ENCODE measurements at places on chromosomes 7 and 10.
A peak's percentile ranks its signal among the peaks of the same experiment; 100 is the strongest.

DNA sequence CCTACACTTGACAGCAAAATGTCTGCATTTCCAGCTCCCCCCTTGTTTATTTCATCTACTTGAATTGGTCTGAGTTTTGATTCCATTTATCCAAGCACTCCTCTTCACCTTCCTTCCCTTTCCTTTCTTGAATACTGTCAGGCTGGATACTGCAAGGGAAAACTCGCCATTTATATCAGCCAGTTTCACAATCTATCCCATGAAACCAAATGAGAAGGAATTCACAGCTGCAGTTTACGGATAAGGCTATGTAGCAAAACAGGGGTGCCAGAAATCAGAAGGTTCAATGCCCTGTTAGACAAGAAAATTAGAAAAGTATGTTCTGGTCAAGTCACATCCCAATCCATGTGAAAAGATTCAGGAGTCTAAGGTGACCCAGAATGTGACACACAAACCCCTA lies 28.1 kb downstream of the CCDC6 start:
- DNase-seq: no peak

DNA sequence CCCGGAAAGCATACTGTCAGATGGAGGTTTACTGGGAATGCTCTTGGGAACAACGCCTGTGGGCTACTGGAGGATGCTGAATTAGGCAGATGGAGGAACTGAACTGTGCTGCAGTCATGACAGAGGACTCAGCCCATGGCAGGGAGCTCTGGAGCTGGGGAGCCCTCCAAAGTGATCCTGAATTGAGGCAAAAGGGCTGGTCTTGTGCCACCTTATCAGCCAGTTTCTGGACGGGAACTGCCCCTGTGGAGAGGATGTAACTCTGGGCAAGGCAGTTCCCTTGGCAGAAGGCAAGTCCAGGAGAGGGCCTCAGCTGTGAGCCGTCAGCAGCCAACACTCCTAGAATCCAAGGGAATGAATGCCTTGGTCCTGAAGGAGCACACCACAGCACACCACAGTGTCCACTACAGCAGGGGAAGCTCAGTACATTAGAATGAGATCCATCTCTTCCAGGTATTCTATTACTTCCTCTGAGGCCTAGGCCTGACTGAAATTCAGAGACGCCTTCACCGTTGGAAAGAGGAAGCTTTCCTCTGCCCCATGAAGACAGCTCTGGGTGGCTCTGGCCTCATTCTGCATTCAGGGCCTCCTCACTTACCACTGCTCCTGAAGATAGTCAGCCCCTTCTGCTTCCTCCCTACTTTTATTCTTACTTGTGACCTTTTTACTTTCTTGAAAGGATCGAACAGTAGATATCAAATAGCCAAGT lies 139.6 kb upstream of the GPR26 start:
- DNase-seq: no peak

GRCh38 chr7:2445898-2446555 lies 30.2 kb downstream of the GRIFIN start:
- no peak for DNase-seq

- DNase-seq: no peak
Observed at GRCh38 chr10:856416-857157, 74.9 kb downstream of the LARP4B start.

GRCh38 chr10:71213127-71213621 lies 804 bp downstream of the UNC5B start:
- peak; percentile 81 for DNase-seq

DNA sequence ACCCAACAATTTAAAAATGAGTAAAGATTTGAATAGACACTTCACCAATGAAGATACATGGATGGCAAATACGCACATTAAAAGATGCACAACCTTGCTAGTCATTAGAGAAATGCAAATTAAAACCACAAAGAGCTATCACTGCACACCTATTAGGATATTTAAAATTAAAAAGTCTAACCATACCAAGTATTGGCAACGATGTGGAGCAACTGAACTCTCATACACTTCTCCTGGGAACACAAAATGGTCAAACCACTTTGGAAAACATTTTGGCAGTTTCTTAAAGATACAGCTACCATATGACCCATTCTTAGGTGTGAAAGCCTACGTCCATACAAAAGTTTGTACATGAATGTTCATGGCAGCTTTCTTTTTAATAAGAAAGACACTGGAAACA lies 36.1 kb downstream of the DCLRE1C start:
- no peak for DNase-seq

DNA sequence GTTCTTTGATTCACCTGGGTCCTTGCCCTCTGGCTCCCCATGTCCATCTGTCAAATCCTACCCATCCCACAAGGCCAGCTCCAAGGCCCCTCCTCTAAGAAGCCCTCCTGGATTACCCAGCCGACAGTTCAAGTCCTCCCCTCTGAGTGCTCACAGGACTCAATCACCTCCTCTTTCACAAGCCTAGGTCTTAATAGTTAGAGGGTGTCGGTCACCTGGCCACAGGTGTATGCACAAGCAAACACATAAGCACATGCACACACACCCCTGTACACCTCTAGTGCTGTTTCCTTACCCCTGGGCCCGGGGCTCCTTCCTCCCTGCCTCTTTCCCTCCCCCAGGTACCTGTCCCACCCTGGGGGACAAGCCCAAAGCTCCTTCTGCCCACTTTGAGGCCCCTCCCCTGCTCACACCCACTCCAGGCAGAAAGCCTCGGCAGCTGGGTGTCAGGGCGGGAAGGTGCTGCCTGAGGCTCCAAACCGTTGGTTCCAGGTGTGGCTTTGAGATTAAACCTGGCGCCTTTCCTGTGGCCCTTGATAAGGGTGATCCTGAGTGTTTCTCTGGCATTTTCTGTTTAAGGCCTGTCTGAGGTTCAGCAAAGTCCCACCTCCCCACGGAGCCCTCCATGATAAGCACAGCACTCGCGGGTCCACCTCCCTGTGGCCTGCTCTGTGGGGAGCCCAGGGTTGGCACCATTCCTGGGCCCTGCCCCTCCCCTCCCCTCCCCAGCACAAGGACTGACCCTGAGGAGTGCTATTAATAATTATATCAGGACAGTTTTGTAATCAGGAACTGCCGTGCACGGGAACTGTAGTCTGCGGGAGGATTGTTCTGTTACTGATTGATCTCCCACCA lies 14.6 kb upstream of the AQP1 start:
- DNase-seq: no peak

DNA sequence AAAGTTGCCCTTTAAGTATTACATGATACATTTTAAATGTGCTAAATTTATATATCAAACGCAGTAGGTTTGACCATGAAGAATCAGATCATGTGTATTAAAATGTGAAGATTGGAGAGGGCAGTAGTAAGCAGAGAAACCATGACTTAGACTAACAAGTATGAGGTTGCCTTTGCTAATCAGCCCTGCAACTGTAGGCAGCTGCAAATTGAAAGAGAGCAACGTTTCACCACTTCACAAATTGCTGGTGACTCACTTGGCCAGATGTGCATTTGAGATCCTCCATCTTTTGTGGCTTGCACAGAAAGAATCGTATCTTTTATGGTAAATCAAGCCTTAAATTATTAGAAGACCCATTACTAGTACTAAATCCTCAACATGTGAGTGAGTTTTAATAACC lies 10.1 kb upstream of the SEMA3A start:
- DNase-seq: peak; percentile 53

GRCh38 chr10:72611783-72612182 lies 14.1 kb downstream of the MICU1 start:
- no peak for DNase-seq

- no peak for DNase-seq
Observed at GRCh38 chr10:21379143-21379542, 146.3 kb downstream of the SKIDA1 start.

GRCh38 chr10:86965986-86966654 lies 2.2 kb upstream of the ADIRF start:
- no peak for DNase-seq

DNA sequence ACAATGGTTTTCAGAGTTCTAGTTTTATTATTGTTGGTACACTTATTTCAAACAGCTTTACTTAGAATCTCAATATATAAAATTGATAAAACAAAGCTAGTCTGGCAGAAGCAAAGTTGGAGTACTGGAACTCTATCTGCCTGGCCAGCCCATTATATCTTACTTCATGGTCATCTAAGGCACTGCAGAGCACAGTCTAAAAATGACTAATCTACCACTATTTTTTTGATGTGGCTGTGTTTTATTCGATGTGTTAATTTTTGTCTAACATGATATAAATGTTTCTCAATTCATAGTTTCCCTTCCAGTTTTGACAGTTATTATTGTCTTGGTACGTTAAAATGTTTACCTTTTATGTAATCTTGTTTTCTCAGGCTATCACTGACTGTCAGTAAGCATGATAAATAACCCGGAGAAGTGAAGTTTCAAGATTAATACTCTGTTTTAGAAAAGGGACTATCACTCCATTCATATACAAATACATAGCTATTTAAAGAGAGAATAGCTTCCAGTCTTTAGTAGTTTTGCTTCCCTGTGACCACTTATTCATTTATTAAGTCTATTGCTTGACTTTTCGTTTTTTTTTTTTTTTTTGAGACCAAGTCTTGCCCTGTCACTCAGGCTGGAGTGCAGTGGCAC lies 60.6 kb upstream of the CSTF2T start:
- no peak for DNase-seq

DNA sequence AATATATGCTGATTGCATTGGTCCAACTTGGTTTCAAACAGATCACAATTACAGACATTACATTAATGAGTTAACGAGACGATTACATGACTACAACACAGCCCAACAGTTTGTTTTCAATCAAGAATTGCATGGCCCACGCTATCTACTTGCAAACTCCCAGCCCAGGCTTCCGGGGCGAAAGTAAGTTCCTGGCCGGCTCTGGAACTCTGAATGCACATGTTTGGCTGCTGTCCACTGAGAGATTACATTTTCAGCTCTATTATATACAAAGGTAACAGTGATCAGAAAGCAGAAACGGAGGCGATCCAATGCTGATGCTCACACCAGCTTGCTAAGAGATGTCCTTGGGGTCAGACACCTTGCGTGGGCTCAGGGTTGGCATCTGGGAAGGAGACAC lies 206.3 kb downstream of the FANK1 start:
- DNase-seq: no peak

DNA sequence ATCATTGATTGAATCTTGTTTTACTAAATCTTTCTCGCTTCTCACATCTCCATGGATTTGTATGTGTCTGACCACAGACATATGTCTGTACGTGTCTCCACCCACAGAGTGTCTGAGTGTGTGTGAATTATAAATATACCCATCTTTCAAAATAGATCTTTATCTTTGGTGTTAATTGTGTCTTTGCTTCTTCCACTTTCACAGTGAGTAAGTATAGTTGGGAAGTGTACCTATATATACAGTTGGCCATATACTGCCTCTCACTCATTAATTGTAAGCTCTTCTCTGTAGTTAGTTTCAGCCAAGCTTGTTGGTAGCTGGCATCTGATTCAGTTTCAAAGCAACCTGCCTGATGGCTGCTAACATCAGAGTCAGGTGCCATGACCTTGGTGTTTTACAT lies 18.4 kb downstream of the EEPD1 start:
- DNase-seq: no peak

DNA sequence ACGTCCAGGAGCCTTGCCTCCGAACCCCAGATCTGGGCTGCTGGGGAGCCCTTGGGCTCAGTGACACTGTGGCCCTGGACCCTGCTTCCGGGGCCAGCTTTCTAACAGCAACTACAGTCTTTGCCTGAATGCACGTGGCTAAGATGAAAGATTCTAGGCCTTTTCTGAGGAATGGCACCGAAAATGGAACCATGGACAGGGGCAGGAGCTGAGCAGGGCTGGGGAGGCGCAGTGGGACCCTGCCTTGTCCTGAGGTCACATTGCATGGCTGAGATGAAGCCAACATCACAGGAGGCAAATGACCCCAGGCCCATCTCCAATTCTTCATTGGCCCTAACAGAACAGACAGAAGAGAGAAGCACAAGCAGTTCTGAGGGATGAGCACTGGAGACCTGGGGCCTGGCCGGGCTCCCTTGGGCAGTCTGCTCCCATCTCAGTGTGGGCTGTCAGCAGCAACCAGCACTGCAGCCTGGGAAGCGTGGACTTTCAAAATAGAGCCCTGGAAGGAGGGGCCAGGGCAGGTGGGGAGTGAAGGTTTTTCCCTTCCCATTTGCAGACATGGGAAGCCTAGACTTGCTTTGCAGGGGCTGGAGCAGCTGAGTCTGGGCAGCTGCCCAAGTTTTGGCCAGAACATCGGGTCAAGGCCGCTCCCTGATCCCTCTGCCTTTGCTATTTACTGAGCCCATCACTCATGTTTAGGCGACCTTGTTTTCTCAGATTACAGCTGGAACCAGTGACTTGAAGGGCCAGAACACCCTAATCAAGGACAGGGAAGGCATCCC lies 114.4 kb upstream of the TCERG1L start:
- DNase-seq: no peak

DNA sequence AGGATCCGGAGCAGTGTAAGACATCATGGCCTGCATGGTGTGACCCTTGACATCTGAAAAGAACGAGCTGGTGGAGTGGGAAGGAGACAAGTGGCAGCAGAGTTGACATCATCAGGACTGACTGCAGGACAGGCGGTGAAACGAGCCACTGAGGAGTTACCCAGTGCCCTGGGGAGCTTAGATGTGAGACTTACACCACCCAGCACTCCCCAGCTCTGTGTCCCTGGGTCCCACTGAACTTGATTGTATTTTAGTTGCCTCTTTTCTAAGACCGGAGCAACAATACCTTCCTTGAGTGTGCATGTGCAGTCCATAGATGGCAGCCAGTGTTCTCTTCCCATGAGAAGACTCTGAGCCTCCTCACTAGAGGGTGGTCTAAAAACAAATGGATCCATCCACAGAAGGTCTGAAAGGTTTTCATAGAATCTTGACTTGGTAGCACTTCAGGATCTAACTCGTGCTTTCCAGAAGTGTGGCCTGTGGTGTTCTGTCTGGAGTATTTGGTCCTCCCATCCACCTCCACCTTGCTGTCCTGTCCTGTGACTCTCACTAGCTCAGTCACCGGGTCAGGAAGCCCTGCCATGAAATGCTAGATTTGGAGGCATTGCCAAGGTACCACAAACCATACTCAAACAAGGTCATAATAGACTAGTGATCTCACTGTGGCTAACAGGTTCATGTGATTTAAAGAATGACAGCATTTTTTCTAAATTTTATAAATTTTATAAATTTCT lies 59.0 kb downstream of the IKZF1 start:
- no peak for DNase-seq

DNA sequence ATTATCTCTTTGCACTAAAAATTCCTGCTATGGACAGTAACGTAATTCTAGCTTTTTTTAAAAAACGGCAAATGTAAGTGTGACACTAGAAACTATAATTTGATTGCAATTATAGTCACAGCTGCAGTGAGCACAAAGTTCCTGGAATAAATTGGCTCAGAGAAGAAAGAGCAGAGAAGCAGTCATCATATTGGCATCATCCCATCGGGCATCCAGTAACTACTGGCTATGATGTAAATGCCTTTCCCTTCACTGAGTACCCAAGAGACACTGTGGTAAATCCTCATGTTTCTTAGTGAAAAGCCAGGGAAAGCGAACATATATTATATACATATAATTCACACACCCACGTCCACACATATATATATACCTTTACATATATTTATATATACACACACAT lies 43.6 kb downstream of the PIP4K2A start:
- no peak for DNase-seq

DNA sequence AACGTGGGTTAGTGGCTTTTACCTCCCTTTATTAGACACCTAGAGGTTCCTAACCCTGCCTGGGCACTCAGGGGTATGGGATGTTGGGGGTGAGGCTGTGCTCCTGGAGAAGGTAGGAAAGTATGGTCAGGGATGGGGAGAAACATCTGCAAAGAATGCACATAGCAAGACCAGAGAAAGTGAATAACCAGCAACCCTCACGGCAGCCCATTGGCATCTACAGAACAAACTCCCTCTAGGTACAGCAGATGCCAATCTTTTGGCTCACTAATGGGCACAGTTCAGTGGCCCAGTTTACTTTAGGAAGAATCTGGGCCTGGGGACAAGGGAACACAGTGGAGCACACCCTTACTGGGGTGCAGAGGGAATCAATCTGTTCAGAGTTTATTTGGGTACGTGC lies 143.9 kb downstream of the JAZF1 start:
- DNase-seq: peak; percentile 51

Measured in EH (cell line).